ENCODE measurements at places on chromosomes 12 and 14.

DNA sequence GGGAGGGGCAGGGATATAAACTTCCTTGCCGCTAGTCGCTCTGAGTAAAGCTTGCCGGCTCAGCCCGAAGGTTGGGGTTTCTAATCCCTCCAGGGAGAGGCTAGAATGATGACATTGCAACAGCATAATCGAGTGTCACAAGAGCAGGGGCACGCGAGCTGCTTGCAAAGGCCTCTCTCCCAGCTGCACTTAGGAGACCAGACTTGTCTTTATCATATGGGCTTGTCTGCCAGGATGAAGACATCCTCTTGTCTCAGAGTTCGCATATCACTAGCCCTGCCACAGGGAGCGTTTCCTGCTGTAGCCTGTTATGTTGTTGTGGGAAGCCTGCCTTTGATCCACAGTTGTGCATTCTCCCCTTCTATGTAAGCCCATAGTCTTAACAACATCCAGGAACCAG is 180.0 kb downstream of the ESR2 start:
- no peak for DNase-seq

- no peak for DNase-seq
These were observed 184.7 kb upstream of the DCN start for GRCh38 chr12:91367234-91367849.

DNA sequence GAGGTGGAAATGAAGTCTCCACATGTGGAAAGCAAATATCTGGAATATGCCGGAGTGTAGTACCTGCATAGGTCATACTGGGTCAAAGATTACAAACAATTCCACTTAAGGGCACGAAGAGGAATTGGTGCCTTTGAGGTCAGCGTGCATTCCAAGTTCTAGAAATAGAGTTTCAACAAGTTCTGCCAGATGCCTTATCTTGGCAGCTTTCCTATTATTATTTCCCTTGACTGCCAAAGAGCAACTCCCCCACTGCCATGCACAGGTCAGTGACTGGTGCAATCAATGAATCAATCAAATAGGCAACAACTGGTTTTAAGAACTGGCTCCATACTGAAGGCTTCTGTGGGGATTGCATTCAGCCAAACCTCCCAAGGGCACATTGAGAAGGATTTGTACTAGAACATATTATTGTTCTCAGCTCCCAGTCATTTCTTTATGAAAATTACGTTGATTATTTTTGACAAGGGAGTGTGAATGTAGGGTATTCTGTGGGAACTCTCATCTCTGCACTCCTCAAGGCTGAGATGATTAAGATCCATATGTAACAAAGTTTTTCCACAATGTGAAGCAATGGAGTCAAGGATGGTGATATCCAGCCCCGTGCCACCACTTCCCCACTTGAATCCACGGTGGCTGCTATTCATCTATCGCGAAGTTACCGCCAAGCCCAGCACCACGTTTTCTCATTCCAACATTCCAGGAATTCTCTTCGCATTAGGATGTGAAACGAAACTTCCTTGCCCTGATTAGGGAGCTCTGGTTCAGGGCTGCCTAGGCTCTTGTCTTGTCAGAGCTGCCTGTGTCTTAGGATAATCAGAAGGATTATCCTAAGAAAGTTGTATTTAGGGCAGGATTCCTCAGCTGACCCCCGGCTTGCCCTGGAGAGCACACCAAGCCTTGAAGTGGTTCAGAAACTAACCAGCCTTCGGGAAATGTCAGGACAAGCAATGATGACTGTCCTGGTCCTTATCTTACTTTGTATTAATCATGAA is 115.1 kb upstream of the PCED1B start:
- DNase-seq = no peak

- DNase-seq = no peak
These were observed 110.1 kb downstream of the EML5 start for GRCh38 chr14:88682495-88683114.

- no peak for DNase-seq
These were observed 382.3 kb downstream of the KCNH5 start for GRCh38 chr14:62662811-62663455.

DNA sequence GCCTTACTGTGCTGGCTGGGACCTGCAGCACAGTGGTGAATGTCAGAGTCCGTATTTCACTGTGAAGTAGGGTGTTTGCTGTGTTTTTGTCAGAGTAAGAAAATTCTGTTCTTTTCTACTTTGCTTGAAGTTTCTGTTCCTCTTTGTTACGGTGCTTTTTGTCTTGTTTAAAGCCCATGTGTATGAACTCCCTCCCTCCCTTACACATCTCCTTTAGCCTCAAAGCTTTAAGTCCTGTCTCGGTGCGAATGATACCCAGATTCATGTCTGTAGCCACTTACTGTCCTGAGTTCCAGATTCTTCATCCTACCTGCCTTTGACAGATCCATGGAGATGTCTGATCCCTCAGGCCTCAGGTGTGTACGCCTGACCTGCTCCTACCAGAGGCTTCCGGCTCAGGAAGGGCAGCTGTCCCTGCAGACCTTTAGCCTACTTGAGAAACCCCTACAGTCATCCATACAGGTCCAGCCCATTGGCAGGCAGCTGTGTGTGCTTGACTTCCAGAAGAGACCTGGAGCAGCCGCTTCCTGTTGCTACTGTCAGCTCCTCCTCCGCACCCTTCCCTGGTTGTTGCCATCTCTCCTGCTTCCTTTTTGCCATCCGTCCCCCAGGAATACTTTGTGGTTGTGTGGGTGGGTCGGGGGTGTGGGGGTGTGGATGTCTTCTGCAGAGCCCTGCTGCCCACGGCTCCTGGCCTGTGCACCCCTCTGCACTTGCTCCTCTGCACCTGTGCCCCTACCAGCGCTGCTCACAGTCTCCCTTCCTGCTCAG is 72.9 kb downstream of the DDX51 start:
- no peak for DNase-seq

DNA sequence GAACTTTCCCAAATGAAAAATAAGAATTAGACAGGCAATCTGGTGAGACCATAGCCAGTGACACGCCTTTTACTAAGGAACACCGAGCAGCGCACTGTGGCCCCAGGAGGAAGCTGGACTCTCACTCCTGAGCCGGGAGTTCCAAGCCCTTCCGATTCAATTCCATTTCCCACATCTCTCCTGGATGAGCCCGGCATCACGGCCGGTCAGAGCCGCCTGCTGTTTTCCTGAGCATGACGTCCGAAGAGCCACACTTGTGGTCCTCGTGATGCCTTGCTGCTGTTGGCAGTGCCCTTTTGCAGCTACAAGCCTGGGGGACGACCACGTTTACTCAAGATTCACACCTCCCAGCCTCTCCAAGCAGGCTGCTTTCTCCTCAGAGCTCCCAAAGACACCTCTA is 40.8 kb downstream of the FBXL14 start:
- DNase-seq = no peak

DNA sequence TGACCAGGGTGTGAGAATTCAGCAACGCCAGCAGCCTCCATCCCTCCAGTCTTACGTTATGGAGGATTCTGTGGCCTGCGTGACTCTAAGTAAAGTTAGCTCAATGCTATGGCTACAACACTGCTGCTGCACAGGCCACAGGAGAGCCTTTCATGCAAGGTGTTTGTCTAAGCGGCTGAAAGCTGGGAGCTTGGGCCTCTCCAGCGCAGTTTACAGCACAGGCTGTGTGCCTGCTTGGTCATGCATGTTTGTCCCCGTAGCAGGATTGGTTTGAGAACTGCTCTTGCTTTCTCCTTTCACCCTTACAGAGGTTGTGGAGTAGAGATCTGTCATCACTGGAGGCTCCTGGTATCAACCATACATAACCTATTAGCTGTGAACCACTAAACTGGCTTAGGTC is 113.1 kb upstream of the TMCC3 start:
- no peak for DNase-seq

DNA sequence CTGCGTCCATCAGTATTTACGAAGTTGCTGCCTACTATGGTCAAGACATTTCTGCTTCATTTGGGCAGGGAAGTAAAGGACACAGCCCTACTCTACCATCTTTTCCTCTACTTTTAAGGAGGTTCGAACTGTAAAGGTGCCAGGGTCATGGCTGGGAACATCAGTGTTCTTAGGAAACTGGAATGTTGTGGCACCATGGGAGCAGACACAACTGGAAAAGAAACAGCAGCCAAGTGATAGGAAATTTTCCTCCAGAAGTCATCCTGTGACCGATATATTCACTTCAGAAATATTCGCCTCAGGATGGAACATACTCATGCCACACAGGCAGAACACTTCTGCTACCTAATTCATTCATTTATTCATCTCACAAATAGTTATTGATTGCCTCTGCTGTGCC is 104.4 kb downstream of the ETV6 start:
- no peak for DNase-seq

DNA sequence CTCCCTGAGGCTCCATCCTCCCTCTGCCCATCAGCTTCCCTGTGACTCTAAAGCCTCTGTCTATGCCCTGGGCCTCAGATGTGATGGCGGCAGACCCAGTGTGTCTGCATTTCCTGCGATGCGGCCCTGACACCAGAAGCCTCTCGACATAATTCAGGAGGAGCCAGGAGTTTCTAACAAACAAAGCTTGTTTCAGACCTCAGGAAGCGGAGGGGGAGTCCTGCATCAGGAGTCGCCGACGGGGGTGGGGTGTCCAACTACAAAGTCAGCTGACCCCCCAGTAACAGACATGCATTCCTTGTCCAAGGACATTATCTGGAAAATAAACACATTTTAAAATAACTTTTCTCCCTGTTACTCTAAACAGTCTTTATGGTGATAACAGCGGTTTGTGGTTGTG is 167.5 kb downstream of the DPF3 start:
- no peak for DNase-seq

DNA sequence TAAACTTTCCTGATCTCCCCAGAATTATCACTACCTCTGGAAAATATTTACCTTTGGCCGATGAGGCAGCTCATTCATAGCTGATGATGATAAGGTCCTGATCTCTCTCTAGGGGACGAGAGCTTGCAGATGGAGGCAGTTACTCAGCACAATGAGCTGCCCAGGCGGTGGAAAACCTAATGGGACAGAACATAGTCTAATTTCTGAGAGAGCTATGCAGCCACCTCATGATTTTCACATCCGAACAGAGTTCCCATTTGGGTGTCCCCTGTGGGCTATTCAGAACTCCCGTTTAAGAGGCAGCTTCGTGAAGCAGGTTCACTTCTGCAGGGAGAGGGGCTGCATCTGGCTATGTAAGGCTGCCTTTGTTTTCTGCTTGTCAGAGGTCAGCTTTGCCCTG is 724.6 kb upstream of the TMEM132C start:
- DNase-seq = no peak

- DNase-seq = no peak
These were observed 1252.6 kb downstream of the TMEM121 start for GRCh38 chr14:106778986-106779385.

DNA sequence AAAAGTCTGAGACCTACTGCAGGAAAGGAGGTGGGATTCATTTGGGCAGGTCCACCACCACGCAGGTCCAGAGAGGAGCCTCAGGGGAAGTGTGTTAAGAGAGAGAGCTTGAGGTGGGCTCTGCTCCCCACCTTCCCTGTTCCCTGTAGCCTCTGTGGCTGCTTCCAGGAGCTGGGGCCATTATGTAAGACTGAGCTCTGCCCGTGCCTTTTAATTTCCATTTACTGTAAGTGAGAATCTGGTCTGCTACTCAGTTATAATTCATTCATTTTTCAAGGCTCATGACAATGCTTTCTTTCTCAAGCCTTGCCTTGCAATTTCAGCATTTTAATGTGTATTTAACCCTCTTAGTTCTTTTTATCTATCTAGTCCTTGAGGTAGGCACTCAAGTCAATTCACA is 8.3 kb downstream of the SLC4A8 start:
- no peak for DNase-seq

DNA sequence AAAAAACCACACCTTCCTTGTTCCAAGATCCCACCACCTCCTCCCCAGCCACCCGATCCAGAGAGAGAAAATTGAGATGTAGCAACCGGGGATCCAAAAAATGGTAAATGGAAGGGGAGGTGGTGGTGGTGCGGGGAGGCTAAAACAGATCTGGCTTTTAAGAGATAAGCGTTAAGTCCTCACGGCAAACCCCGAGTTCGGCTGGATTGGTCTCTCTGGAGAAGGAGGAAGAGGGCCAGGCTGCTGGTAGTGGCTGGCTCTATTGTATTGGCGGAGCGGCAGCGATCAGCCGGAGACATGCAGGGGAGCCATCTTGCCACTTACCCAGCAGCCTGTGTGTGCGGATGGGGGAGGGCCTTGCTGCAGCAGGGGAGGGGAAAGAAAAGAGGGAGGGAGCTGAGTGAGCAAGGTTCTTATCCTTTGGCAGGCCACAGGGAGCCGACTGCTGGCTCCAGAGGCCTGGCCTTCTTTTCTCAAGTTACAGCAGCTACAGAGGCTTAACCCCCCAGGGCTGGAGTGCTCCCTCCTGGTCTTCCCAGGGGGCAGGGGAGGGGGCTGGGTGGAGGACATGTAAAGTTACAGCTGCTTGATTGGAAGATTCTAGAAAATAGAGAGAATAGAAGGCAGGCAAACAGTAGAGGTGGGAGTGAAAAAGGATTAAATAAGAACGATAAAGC is 14.1 kb upstream of the CDH24 start:
- DNase-seq = peak; percentile 60

DNA sequence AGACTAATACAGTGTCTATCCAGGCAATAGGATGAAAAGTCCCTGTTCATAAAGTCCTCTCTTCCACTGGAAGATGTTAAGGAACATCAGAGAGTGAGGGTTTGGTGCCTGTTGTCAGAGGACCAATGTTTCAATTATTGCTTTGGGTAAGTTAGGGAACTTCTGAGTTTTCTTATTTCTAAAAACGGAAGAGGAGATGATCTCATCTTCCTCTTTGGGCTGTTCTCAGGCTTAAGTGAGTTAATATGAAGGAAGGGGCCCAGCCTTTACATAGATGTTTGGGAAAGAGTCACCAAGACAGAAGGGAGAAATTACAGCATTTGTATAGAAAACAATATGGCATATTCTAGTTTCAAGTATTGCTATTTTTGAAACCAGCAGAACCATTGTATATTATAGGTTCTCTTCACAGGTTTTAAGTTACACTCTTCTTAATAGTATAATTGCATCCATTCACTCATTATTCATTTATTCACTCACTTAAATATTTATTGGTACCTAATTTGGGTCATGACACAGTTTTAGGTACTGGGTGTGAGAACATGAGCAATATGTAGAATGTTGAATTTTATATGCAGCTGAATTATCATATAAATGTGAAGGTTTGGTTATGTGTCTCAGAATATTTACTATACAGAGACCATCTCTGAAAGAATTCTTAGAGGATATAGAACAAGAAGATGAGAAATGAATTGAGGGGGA is 68.5 kb upstream of the LRIG3 start:
- DNase-seq = no peak

DNA sequence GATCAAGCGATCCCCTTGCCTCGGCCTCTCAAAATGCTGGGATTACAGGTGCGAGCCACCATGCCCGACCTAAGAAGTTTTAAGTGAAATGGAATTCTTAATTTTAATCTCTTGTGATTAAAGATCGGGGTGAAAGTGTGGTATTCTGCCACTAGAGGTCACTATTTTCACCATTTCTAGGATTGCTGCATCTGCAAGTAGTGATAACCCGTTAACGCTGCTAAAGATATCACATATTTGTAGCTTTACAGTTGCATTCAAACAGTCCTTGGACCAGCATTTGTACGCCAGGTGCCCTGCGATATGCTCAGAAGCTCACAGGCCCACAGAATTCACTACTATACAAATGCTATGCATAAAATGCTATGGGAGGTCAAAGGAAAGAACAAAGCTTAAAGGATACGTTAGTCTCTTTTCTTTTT is 19.3 kb downstream of the CCDC62 start:
- DNase-seq = no peak

- no peak for DNase-seq
These were observed 3.6 kb downstream of the ITGA7 start for GRCh38 chr12:55703901-55704761.
